ENCODE measurements at places on chromosomes 7 and 10.

DNA sequence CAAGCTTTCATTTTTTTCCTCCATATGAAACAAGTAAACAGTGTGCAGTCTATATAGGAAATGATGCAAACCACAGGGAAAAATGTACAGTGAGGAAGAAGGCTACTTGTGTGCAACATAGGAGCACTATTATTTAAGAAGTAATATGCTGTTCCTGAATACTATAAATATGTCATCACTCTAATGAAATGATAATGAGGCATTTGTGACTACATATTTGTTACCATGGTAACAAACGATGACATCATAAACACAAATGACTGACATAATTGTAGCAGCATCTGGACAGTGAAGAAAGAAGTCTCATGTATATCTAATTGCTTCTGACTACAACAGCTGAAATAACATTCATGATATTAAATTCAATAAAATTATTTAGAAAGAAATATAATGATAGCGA lies 164.8 kb downstream of the C7orf25 start:
- DNase-seq, result no peak

GRCh38 chr10:71005337-71006305 lies 117.3 kb upstream of the PCBD1 start:
- DNase-seq, result no peak

GRCh38 chr7:101113836-101114235 lies 13.1 kb upstream of the SERPINE1 start:
- DNase-seq, result no peak

GRCh38 chr10:110529596-110530011 lies 31.9 kb downstream of the DUSP5 start:
- DNase-seq, result no peak

Measured in small intestine (tissue), 16 donors.